ENCODE measurements at places on chromosomes 11 and 22.

- DNase-seq: no peak
These were observed 108.4 kb upstream of the SLC22A12 start for GRCh38 chr11:64482588-64482987.

DNA sequence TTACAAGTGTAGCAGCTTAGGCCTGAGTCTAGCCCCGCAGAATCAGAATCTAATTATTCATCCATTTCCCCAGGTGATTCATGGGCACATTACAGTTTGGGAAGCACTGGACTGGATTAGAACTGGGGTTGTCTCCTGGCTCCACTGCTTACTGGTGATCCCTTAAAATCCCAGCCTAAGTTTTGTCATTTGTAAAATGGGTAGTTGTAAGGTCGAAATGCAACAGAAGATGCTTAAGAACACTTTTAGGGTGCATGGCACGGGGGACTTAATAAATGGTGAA, 1.3 kb downstream of the STX3 start:
- no peak for DNase-seq

- DNase-seq: no peak
These were observed 11.5 kb downstream of the PTDSS2 start for GRCh38 chr11:461626-462025.

GRCh38 chr11:60316317-60316716, 10.7 kb upstream of the MS4A6E start:
- no peak for DNase-seq

- DNase-seq: no peak
These were observed 68.5 kb upstream of the PARVG start for GRCh38 chr22:44112191-44112590.

Measured in AG08395 (cell line).